Right renal cortex interstitium (tissue), 3 donors: ENCODE measurements at places on chromosomes 1 and 21. TPM values are rescaled to one million over a fixed set of nuclear protein-coding genes. Genes with fewer than 3 reads are reported as not detected.

The OR2L13 gene
- polyA plus RNA-seq: 0.07 TPM

The SEMA4A gene
- 14.8 TPM for polyA plus RNA-seq

The ERVH48-1 gene
- polyA plus RNA-seq: 0.26 TPM

DNA sequence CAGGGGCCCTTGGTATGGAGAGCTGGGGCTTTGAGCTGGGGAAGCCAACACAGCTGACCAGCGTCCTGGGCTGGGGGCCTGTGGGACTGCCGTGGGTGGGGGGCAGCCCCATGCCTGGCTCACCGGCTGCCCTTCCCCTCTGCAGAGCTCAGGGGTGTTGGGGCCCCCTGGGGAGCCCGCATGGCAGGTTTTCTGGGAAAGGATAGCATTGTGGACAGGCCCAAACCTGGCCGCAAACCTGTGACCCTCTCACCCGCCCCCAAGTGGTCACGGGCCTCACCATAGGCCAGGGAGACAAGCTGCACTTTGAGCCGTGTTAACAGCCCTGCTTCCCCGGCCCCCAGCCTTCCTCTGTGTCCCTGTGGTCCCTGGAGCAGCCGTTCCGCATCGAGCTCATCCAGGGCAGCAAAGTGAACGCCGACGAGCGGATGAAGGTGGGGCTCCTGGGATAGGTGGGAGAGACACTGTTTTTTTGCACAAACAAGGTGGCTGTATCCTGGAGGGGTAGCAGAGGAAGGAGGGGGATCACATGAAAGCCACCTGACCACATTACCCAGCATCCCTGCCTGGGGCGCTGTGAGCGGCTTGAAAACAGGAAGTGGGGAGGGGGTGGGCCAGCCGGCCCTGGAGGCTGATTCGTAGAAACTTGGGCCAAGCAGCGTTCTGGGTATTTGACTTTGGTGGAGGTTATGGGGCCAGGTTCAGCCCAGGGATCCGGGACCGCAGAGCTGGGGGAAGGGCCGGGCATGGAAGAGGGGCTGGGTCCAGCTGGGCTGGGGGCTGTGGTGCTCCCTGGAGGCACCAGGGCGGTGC, 65.9 kb downstream of the PIK3CD start:
- DNase-seq: peak; percentile 80

DNA sequence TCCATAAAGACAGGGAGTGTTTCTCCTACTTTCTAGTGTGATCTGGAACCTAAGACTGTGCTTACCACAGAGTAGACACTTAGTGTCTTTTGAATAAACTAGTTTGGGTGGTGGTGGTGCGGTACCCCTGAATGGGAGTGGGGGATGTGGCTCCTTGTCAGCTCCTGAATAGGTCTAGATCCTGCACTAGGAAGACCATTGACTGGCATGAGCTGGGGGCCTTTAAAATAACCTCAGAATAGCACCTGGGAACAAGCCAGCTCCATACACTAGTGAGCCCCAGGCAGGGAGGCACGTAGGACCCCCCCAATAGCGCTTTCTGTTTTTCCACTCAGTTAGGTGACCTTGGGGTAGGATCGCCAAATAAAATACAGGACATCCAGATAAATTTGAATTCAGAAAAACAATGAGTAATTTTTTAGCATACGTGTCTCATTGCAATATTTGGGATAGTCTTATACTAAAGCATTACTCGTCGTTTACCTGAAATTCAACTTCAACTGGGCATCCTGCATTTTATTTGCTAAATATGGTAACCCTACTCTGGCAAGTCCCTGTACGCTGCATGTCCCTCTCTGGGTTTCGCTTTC, 45.6 kb downstream of the AZIN2 start:
- no peak for DNase-seq

DNA sequence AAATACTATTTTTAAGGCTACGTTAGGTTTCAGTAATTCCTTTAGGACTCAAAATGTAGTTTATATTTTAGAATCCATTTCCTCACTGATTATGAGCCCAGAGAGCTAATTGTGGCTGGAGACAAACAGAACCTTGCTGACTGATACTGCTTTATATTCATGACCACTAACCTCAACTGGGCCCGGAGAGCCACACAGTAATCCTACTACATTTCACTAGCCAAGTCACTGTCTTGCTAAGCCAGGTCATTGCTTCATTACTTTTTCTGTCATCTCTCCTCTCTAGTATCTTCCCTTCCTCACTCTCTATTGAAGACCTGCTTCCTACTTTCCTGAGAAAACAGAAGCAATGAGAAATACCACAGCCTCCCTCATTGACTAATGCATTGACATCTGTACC, 24.7 kb downstream of the IL23R start:
- DNase-seq: no peak

DNA sequence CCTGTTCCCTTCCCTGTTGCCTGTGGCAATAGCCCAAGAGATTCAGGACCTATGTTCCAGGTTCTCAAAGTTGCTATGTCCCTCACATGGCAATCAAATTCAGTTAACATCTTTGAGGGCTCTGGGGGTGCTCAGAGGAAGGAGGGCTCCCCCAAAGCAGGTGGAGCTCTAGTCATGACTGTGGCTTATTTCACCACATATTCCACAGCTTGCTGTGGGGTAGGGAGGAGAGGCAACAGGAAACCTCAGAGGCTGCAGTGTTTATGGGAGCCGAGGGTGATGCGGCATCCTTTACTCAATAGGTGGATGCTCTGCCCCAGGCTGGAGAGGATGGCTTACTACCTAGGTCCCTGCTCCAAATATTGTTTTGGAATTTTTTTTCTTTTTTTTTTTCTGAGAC, 1.2 kb upstream of the MKNK1 start:
- no peak for DNase-seq

DNA sequence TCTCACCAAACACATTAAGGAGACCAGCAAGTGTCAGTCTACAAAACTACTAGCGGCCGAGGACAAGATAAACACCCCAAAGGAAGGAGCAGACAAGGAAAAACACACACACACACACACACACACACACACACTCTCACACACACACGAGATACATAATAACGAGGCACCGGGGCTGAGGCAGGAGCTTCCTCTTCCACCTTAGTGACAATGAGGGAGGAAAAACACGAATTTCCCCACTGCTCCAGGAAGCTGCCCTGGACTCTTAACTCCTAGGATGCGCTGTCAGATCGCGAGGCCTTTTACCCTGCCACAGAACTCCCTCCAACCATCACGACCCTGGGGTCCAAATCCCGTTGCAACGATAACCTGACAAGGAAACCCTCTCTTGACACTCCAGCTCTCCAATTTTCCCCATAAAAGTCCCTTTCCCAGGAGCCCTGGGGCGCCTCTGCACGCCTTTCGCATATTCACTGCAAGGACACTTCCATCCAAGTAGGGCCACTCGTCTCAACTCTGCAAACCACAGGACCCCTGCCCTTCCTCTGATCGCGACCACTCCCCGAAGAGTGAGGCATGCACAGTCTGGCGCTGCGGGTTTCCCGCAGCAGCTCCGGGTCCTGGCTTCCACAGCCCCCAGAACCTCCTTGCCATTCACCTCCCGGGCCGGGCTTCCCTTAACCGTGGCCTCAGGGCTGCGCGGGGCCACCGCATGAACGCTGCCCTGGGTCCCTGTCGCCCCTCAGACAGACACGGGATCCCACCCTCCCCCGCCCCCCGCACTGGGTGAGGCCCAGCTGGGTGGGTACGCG, 581 bp downstream of the ETV3 start:
- no peak for DNase-seq
